Muscle of back (tissue), 13 donors: ENCODE measurements at places on chromosomes 1 and 21.

DNA sequence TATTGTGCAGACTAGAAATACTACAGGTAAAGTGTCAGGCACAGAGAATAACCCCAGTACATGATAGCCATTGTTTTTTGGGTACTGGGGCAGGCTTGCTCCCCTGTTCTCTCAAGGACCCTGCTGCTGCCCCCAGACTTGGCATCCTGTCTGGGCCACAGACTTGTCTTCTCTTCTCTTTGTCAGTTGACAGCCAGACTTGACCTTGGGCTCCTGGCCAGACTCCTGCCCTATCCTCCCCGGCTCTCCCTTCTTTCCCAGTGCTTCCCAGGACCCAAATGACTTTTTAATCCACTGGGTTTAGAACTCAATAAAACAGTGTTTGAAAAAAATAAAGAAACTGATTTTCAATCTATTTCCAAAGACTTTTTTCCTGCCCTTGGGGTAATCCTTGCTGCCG is 43.2 kb downstream of the ZSCAN20 start:
- no peak for DNase-seq

DNA sequence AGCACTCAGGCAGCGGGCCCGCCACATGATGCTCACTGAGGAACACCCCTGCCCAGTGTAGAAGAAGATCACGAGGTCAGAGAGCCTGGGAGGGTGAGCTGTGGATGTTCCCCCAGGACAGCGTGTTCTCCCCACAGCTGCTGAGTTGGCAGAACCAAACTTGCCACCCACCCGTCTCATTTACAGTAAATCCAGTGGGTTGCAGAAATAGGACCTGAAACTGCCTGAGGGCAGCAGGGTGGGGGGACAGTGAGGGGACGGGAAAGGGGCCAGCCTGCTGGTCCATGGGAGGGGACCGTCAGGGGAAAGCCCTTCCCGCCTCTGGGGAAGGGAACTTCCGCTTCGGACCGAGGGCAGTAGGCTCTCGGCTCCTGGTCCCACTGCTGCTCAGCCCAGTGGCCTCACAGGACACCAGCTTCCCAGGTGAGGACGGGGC is at the start of gene C1QB:
Gene C1QB, plus strand, starts transcription at position 356 of the 436 bp plus-strand sequence. CDS start 6,227 bp downstream, outside the sequence.
- DNase-seq: no peak

DNA sequence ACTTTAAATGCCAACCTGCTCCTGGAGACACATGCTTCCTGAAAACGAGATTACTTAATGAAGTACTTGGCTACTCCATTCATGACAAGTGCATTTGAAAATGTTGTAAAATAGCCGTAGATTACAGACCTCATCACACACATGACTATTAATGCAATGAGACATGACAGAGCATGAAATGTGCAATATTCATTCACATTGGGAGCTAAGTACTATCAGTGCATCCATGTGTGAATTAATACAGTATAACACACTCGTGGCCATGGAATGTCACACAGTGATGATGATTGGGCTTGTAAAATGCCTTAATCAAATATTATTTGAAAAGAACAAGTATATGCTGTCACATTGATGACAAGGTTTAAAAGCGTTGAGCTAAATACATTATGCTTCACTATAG is 407.0 kb downstream of the AMY1C start:
- DNase-seq: no peak

GRCh38 chr21:31142600-31142999 is 104.3 kb upstream of the KRTAP19-8 start:
- no peak for DNase-seq

GRCh38 chr1:8070381-8070811 is 44.3 kb upstream of the ERRFI1 start:
- DNase-seq: no peak

- DNase-seq: no peak
Observed at GRCh38 chr21:29078869-29079767, 5.7 kb upstream of the CCT8 start.

- peak; percentile 40 for DNase-seq
Observed at GRCh38 chr21:36023092-36023480, 37.2 kb downstream of the SETD4 start.

DNA sequence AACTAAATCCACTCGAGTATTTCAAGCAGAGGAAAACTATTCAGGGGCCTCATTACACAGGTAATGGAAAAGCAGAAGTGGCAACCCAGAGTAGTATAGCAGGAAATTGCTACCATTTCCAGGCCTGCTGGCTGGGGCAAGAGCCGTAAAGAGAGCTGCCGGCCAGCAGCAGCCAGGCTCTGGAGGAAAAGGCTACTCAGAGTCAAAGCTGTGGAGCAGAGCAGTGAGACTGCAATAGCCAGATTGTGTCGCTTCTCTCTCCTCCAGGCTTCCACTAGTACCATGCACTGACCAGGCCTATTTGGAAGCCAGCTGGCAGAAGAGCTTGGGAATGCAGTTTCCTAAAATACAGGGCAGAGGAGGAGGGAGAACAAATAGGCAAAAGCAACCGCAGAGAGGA is 155.5 kb downstream of the OMA1 start:
- DNase-seq: no peak

DNA sequence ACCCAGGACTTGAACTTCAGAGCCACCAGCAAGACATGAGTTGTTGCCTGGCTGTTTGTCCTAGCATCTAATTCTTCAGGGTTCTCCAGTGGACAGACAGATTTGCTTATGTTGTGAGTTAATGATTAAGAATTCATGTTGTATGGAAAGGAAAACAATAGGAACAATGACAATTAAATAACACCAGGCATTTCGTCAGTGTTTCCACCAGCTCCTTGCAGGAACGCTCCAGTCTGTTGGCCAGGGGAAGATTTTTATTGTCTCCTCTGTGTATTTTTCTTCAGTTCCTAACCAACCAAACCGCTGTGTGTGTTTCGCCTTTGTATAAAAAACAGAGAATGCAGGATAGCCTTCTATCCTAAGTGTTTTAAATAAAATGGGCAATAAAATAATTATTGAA is 64.4 kb upstream of the PTGFR start:
- DNase-seq: no peak

DNA sequence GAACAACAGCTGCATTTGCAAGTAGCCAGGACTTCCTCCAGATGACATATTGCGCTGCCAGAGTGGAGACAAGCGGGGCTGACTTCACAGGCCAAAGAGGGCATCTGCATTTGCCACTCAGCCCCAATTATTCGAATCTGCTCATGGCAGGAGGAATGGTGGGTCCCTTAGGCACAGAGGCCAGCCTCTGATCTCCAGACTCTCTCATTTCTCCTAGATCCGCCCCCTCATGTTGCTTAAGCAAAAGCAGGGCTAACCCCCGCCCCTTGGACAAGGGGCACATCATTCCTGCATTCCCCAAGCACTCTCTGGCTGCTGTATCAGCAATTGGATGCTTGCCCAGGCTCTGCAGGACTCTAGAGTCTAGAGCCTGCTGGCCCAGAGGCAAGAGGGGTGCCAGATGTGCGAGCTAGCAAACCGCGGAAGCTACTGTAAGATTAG is 262.4 kb downstream of the ST6GALNAC3 start:
- DNase-seq: peak; percentile 88

- no peak for DNase-seq
Observed at GRCh38 chr1:237133921-237134320, 91.9 kb downstream of the RYR2 start.

GRCh38 chr1:198809247-198809646 is 170.4 kb downstream of the PTPRC start:
- no peak for DNase-seq

- no peak for DNase-seq
Observed at GRCh38 chr1:11308699-11309224, 35.8 kb downstream of the UBIAD1 start.

GRCh38 chr1:39333296-39333695 is 128.8 kb downstream of the MACF1 start:
- DNase-seq: no peak

DNA sequence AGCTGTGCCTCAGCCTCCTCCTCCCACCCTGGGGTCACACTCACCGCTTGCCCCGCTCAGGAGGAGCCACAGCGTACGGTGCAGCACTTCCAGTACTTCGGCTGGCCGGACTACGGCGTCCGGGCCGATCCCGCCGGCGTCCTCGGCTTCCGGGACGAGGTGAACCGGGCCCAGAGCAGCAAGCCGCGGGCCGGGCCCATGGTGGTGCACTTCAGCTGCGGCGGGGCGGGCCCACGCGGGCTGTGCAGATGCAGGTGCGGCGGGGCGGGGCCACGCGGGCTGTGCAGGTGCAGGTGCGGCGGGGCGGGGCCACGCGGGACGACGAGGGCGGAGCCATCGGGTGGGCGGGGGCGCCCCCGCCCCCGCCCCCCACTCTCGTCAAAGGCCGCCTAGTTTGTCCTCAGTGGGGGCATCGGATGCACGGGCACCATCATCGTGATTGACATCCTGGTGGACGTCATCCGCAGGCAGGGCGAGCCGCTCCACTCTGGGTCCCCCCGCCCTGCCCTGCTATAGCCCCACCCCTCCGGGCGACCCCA is 5.5 kb downstream of the RNF223 start:
- DNase-seq: no peak

DNA sequence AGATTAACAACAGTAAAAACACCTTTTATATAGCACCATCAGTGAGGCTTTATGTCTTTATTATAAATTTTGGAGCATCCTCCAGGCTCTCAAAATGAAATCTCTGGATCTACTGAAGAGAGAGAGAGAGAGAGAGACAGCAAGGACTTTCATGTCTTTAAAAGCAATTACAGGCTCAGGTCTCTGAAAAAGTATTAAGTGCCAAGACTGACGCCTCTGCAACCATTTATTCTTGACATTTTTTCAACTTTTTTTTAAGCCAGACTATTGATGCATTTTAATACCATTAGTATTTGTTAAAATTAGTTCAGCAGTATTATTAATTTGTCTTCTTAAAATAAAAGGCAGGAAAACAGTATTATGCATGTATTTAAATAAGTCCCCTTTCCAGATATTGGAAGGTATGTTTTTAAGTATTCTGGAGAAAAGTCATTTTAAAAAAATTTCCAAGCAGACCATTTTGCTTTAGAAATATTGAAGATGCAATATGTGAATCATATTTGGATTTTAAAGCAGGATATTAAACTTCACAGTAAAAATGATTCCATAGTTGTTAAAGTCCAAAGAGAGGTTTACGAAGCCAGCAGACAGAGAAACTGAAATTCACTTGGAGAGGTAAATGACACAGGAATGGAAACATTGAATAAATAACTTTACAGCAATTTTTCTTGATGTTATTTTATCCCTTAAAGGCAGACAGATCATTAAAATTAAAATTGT is 35.4 kb upstream of the APOBEC4 start:
- no peak for DNase-seq

DNA sequence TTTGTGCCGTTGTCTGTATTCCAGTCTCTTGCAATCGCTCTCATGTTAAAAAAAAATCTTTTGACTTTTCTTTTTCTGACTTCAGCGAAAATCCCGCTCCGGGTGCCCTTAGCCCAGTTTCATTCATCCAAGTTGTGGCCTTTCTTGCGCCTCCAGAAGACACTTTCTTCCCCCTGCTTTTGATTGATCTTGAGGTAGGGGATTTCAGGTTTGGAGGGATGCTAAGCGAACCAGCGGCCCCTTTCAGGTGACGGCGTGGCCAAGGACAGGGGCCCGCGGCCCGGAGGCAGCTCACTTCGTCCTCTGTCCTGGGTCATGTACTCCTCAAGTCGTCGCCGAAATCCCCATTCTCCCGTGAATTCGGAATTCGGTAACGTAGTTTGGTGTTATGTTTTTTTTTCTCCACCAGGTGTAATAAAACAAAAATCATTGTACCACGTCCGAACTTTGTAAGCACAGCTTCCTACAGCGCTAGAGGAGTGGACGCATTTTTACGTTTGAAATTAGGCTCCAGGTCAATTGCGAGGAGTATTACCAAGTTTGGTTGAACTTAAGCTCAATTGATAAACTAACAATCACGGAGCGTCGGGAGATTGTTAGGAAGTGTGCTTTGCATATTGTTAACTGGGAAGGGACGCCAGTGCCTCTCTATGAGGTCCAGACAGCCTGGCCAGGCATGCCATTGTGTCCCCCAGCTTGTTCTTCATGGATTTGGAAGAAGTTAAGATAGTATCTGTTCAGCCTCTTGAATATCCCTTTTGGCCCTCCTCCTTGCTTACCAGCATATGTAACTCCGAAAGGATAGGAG is 1.1 kb downstream of the MRPS6 start:
- peak; percentile 59 for DNase-seq

DNA sequence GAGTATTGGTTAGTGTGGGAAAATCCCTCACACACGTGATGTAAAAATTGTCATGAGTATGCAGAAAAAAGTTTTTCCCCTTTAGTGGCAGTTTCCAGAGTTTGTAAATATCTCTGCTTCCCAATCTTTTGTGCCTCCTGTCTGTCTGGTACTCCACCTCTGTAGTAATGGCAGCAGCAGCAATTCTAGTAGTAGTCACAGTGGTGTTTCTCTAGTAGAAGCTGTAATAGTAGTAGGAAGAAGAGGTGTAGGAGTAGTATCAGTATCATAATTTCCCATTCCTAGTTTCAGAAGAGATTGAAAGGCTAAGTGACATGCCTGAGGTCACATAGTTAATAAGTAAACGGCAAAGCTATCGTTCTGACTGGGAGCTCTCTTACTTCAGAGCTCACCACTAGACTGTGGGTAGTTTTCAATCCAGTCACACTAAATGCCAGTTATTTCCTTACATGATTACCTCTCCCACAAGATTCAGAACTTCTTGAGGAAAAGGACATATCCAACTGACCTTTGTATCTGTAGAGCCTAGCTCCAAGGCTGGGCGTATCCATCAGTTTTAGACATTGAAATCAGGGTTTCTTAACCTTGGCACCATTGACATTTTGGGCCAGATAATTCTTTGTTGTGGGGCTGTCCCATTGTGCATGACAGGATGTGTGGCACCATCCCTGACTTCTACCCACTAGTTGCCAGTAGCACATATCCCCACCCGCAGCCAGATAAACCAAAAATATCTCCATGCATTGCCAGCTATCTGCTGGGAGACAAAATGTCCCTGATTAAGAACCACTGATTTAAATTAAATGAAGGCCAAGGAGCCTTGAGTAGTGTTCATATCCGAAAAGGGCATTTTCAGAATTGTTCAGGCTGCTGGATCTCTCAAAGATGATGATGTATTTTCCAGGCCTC is 135.9 kb downstream of the FGGY start:
- DNase-seq: no peak

GRCh38 chr1:55420929-55421716 is 206.0 kb upstream of the USP24 start:
- no peak for DNase-seq

DNA sequence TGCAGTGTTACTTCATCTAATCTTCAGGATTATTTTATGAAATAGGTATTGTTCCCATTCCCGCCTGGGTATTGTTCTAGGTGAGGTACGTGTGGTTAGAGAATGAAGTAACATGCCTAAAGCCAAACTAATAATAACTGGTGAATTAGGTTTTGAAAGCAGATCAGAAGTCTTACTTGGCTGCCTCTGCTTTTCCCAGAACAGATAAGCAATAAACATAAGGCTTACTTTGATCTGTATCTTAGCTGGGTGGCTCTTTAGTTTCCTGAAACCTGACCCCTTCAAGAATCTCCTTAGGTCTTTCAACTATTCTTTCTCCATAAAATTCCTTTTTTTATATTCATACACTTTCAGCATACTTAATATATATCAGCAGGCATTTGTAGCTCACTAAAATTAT is 65.3 kb downstream of the VAV3 start:
- DNase-seq: no peak
